Stimulated activated CD8-positive, alpha-beta memory T cell treated with anti-CD3 and anti-CD28 coated beads, Interleukin-15, amount 100 ng/mL, for 48 hours (primary cell): ENCODE measurements at places on chromosomes 13 and 19.

DNA sequence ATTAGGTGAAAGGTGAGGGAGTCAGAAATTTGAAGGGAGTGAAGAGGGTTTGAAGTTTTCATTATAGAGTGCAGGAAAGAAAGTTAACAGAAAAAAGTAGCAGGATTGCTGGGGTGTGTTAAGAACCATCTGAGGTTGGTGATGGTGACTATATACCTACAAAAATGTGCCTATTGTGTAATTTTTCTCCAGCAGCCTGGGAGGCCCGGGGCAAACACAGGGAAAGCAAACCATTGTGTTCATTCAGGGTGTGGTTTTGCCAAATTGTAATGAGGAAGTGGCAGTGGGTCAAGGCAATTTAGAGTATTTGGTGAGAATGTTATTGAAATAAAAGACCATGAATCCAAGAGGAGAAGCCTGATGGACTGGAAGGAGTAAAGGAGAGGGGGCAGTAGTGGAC, 8.2 kb upstream of the SUCLA2 start:
- DNase-seq, result no peak

DNA sequence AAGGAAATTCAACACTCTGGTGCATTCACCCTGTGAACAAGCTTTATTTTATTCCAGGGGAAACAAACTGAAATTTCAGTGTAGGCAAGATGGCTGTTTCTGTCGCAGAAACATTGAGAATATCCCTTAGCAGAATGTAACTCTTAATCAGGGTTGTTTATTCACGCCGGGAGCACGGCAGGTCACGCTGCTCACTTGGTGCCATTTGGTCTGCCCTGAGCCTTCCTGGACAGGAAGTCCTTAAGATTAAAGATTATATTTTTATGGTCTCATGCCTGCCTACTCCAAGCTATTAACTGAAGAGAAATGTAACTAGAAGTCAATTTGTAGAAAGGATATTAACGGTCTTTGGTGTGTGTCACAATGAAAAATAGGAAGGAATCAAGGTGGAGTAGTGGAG, 185.3 kb upstream of the ARGLU1 start:
- DNase-seq, result no peak

DNA sequence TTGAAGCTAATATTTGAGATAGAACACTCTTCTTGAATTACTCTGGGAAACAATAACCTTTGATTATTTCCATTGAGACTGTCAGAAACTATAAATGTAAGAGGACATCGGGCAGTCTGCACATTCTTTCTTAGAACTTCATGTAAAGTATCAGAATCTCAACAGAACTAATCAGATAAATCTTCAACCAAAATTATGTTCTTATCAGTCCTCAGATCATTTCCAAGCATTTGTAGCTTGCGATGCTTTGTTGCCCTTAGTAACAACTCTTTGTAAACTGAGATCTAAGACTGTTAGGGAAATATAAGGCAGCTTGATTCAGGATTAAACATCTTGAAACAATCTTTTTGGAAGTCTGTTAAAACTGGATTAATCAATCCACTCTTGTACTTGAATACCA, 70.3 kb downstream of the FNDC3A start:
- no peak for DNase-seq

GRCh38 chr13:45728759-45729158, 26.6 kb downstream of the CBY2 start:
- no peak for DNase-seq

- no peak for DNase-seq
Measured at GRCh38 chr13:59641817-59642216, 521.9 kb downstream of the DIAPH3 start.

GRCh38 chr19:38649305-38650171, 2.1 kb downstream of the ACTN4 start:
- no peak for DNase-seq

DNA sequence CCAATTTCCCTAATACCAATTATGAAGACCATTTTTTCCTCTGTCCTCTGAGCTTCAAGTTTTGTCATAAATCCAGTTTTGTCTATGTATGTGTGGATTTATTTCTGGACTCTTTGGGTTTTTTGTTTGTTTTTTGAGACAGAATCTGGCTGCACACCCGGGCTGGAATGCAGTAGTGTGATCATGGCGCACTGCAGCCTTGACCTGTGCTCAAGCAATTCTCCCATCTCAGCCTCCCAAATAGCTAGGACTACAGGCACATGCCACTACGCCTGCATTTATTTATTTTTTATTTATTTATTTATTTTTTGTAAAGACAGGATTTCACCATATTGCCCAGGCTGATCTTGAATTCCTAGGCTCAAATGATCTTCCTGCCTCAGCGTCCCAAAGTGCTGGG, 45.3 kb upstream of the GTF3A start:
- no peak for DNase-seq

- DNase-seq, result no peak
Measured at GRCh38 chr19:14222886-14223285, 16.9 kb upstream of the ADGRL1 start.

GRCh38 chr13:43878892-43879754, at the start of gene CCDC122:
CCDC122 (minus strand) TSS chr13:43879740; CDS start chr13:43869376, 10,364 bp downstream.
- peak; percentile 72 for DNase-seq

GRCh38 chr13:85521657-85522056, 277.6 kb downstream of the SLITRK6 start:
- DNase-seq, result no peak

GRCh38 chr13:106484084-106484483, 51.4 kb downstream of the EFNB2 start:
- DNase-seq, result no peak

DNA sequence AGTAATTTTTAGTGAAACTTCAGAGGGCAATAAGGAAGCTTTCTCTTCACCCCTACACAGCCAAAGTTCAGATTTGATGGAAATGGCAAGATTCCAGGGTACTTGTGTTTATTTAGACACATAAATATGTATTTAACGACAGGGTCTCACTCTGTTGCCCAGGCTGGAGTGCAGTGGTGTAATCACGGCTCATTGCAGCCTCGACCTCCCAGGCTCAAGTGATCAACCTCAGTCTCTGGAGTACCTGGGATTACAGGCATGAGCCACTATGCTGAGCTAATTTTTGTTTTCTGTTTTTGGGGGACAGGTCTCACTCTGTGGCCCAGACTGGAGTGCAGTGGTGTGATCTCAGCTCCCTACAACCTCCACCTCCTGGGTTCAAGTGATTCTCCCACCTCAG, 2.0 kb upstream of the SYCE2 start:
- no peak for DNase-seq

DNA sequence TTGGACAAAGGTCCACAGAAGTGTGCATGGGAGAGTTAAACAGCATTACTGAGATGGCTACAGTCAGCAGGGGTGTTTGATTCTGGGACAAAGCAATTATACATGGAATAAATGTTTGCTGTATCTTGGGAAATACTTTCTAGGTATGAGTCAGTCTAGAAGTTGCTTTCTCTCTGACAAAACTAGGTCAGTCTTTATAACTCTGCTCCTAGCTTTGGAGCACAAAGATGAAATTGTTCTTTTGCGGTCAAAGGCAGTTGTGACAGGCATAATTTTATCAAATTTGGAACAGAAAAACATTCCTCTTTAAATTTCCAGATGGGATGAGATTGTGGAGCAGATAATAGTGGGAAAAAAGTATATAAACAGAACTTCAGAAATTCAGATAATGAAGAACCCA, 1045.4 kb upstream of the MIR17HG start:
- no peak for DNase-seq

DNA sequence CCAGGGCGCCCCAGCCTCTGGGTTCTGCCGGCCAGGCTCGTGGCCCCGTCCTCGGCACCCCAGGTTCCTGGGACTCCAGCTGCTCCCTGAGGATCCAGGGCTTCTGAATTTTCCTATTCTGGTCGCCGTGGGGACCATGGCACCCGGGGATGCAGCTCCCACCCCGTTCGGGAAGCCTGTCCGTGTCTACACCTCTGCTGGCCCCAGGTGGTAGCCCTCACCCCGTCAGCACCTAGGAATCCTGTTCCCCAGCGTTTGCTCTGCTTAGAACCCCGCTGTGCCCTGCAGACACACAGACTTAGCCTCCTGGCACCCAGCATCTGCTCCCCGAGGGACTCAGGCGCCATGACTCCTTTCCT, 960 bp downstream of the PPFIA3 start:
- DNase-seq, result no peak

- no peak for DNase-seq
Measured at GRCh38 chr13:20701461-20701860, 2.0 kb upstream of the IL17D start.

DNA sequence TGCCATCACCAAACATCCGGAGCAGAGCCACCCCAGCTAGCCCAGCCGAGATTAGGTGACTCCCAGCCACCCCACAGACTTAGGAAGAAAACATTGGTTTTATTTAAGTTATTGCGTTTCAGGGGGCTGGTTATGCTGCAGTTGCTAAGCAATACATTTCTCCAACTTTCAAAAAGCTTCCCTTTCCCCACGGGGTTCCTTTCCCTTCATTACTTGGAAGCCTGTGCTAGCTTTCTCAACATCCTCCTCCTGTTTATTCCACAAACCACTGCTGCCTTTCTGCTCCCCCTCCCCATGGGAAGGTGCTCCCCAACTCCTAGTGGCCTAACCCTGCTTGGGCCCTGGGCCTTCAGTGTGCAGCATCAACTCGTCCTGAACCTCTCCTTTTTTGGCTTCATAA, 52.6 kb downstream of the CDADC1 start:
- DNase-seq, result no peak

DNA sequence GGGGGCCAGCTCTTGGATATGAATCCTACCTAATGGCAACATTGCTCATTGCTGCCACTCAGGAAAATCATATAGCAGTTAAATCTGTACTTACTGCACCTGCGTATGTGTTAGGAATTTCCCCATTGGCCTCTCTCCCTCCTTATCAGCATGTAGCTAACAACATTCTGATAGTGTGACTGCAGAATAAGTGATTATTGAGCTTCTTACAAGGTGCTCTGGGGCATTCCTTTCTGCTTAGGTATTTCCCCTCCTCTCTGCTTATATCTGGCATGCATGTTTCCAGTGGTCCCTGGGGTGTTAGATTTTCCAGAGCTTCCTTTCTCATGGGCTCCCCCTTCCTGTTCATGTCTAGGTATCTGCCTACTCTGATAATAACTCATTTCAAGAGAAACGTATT, 414.1 kb upstream of the SLITRK1 start:
- no peak for DNase-seq

DNA sequence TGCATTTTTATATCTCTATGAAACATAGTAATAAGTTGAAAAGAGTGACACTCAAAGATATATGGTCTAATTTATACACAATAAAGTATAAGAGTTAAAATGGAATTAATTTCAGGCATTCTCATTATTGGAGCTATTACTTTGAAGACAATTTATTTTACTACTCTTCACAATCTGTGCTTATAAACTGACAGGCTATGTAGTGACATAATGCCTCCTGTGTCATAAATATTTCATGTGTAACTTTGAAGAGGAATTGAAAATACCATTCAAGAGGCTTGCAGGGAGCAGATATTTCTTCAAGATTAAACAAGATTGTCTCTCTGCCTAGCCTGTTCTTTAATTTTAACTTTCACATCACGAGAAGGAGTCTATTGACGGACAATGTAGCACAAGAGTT, 1881.5 kb upstream of the PCDH20 start:
- no peak for DNase-seq

GRCh38 chr13:42893214-42893671, 98.8 kb downstream of the EPSTI1 start:
- no peak for DNase-seq

DNA sequence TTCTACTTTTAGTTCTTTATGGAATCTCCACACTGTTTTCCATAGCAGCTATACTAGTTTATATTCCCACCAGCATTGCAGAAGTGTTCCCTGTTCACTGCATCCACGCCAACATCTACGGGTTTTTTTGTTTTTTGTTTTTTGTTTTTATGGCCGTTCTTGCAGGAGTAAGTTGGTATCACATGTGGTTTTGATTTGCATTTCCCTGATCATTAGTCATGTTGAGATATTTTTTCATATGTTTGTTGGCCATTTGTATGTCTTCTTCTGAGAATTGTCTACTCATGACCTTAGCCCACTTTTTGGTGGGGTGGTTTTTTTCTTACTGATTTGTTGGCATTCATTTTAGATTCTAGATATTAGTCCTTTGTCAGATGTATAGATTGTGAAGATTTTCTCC, 89.7 kb downstream of the FRY start:
- no peak for DNase-seq

DNA sequence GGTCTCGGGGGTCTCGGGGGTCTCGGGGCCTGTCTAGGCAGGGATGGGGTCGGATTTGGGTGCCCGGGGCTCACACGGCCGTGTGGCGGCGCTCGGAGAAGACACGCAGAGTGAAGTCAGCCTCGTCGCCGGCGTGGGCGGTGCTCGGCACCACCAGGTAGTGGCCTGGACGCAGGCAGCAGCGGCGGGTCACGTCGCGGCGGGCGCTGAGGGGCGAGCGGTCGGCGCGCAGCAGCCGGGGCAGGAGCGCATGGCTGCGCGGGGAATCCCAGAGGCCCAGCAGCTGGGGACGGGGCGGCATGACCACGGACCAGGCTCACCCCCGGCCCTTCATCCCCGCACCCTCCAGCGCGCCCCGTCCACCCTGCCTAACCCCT, 8.2 kb downstream of the CAPN12 start:
- DNase-seq, result peak; percentile 49

DNA sequence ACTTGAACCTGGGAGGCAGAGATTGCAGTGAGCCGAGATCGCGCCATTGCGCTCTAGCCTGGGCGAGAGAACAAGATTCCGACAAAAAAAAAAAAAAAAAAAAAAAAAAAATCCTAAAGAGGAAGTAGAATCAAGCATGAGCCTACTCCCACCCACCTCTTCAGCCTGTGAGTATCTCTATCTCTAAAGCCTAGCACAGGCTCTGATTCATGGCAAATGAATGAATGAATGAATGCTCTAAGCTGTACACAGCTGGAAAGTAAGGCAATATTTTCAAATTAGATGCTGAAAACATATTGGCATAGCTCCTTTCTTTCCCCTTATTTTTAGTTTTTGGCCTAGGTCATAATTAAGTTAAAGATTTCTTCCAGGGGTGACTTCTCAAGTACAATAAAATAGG, 35.7 kb upstream of the FAM216B start:
- no peak for DNase-seq

GRCh38 chr19:49567861-49568441, 12.4 kb downstream of the NOSIP start:
- DNase-seq, result no peak

DNA sequence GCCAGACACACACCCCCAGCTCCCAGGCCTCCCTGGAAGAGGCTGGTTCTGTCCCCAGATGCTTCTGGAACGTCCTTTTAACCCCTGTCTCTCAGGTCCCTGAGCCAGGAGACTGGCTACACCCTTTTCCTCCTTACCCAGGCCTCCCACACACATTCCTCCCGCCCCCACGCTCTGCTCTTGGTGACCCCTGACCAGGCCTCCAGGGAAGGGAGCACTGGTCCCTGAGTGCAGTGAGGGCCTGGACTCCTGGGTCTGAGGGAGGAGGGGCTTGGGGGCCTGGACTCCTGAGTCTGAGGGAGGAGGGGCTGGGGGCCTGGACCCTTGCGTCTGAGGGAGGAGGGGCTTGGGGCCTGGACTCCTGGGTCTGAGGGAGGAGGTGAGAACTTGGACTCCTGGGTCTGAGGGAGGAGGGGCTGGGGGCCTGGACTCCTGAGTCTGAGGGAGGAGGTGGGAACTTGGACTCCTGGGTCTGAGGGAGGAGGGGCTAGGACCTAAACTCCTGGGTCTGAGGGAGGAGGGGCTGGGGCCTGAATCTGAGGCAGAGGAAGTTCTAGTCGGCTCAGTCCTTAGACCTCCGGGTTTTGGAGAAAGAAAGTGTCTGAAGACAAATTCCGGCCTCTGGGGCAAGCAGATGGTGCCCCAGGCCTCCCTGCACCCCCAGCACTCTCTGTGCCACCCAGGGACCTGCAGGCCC, 527 bp downstream of the KLK6 start:
- DNase-seq, result no peak
